Smooth muscle cell of trachea (primary cell): ENCODE measurements at places on chromosomes 4 and X. TPM values are rescaled to one million over a fixed set of nuclear protein-coding genes. Genes with fewer than 3 reads are reported as not detected.

Gene TMEM128
- total RNA-seq: 17.9 and 24.6 TPM in 2 replicates

Gene NAT8L
- total RNA-seq: under 0.01 and 0.17 TPM in 2 replicates

Gene QRFPR
- not detected in 2 replicates for total RNA-seq

Gene C4orf50
- total RNA-seq: under 0.01 TPM in 1 of 2 replicates, not detected in the other

Gene NRK
- total RNA-seq: 0.17 and 0.87 TPM in 2 replicates

Gene PHOX2B
- not detected in 2 replicates for total RNA-seq

Gene PRICKLE3
- 7.1 and 10.4 TPM in 2 replicates for total RNA-seq

Gene HADH
- 13.6 and 25.5 TPM in 2 replicates for total RNA-seq

Gene RRH
- under 0.01 and 0.17 TPM in 2 replicates for total RNA-seq

Gene DGKK
- total RNA-seq: not detected in 2 replicates

Gene CAPN6
- 0.15 TPM in 1 of 2 replicates, not detected in the other for total RNA-seq

Gene TRIM60
- not detected in 2 replicates for total RNA-seq

Gene ZNF827
- total RNA-seq: 7.4 and 8.3 TPM in 2 replicates

Gene PLK4
- total RNA-seq: 0.66 and 19.2 TPM in 2 replicates

Gene SOD3
- 42.3 and 106 TPM in 2 replicates for total RNA-seq

Gene PRR32
- total RNA-seq: not detected in 2 replicates
